HCT116 (cell line): ENCODE measurements at places on chromosomes 1 and 21.

DNA sequence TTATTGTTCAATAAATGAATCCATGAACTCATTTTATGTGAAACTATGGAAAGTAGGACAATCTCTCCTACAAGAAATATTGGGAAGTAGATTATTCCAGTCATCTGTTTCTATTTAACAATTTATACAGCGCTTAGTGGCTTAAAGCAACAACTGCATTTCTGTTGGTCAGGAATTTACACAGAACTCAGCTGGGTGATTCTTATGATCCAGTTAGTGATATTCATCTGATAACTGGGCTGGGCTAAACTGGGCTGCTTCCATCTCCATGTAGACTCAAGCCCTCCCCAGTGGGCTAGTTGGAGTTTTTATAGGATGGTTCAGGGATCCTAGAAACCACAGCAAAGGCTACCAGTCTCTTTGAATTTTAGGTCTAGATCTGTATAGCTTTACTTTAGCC is 497.9 kb upstream of the NEGR1 start:
- DNase-seq: no peak

GRCh38 chr1:183097438-183098051 is 74.3 kb downstream of the LAMC1 start:
- no peak for DNase-seq

GRCh38 chr1:53313556-53313955 is 14.3 kb downstream of the LRP8 start:
- DNase-seq: no peak

DNA sequence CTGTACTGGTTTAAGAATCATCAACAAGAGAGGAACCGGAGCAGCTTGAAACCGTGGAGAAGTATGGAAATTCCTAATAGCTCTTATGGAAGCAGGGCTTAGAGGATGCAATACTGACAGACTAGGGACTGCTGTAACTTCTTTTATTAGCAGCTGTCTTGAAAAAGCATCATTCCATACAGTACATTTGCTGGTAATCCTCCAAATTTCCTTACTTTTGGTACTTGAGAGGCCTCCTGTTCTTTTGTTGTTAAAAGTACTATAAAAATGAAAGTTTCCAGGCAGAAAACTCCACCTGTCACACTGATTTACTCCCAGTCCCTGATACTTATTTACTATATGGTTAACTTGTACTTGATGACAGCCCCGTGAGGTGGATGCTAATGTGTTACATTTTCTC is 7.7 kb downstream of the OMA1 start:
- DNase-seq: no peak
